ENCODE measurements at places on chromosomes 13 and 19.
A peak's percentile ranks its signal among the peaks of the same experiment; 100 is the strongest.

GRCh38 chr13:106036870-106037269 is 498.6 kb downstream of the EFNB2 start:
- DNase-seq: no peak

GRCh38 chr13:56718791-56719190 is 421.9 kb upstream of the PRR20A start:
- peak; percentile 51 for DNase-seq

GRCh38 chr19:7980168-7980567 is 25.3 kb downstream of the ELAVL1 start:
- DNase-seq: no peak

GRCh38 chr19:41529484-41530183 is 46.3 kb upstream of the CEACAM21 start:
- DNase-seq: no peak

DNA sequence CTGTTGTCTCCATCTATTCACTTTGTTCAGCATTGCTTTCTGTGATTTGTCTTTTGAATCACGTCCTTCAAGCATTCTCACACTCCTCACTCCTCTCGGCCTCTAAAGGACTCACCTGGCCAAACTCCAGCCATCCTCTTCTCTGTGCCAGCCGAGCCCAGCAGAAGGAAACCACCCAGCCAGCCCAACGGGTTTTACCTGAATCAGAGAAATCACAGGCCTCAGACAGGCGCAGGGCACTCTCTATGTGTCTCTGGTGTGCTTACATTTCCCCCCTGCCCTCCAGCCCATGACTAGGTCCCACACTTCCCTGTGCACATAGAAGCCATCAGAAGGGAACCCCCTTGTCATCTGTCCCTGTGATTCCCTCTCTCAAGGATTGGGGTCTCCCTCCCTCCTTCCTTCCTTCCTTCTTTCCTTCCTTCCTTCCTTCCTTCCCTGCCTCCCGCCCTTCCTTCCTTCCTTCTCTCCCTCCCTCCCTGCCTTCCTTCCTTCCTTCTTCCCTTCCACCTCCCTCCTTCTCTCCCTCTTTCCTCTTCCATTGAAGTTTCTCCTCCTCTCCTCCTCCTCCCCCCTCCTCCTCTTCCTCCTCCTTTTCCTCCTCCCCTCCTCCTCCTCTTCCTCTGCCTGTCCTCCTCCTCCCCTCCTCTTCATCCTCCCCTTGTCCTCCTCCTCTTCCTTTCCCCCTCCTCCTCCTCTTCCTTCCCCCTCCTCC is 8.8 kb upstream of the ZNF541 start:
- peak; percentile 72 for DNase-seq

DNA sequence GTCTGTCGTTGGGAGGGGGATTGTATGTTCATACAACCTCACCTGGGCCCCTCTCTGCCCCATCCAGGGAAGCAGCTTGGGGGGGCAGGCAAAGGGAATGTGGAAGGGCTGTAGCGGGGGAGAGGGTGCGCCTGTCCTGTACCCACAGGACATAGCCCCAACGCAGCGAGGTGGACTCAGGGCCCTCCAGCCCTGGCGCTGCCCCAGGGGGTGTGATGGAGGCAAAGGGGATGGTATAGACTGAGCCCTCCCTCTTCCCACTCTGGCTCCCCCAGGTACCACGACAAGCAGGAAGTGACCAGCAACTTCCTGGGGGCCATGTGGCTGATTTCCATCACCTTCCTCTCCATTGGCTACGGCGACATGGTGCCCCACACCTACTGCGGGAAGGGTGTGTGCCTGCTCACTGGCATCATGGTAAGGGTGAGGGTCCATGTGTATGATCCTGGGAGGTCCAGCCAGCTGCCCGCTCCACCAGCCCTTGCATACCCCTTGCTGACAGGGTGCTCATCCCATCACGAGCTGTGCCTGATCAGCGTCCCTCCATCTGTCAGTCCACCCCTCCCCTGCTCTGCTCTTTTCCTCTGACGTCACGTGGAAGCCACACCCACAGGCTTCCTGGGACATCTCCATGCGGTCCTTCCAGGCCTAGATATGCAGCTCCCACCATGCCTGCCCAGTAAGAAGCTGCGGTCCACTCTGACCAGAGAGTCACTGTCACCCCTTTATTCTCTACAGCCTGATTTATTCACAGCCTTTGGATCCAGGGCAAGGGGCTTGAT is 18.3 kb downstream of the KCNN1 start:
- DNase-seq: no peak

- DNase-seq: no peak
Observed at GRCh38 chr19:8657869-8658268, 27.4 kb downstream of the NFILZ start.

DNA sequence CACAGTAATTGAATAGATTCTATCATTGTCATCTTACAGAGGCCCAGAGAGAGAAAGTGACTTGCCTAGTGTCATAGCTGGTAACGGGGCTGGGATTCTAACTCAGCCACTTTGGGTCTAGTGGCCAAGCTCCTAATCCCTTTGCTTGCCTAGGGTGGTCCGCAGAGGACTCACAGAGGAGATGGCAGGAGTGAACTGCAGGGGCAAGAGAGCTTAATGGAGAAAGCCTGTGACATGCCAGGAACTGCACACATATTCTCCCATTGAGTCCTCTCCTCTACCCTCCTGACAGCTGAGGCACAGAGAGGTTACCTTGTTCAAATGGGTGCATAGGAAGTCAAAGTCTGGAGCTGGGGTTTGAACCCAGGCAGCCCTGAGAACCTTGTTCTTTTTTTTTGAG is 2.7 kb downstream of the LSR start:
- no peak for DNase-seq

- DNase-seq: peak; percentile 44
Observed at GRCh38 chr13:44818428-44818827, 170.8 kb downstream of the NUFIP1 start.

DNA sequence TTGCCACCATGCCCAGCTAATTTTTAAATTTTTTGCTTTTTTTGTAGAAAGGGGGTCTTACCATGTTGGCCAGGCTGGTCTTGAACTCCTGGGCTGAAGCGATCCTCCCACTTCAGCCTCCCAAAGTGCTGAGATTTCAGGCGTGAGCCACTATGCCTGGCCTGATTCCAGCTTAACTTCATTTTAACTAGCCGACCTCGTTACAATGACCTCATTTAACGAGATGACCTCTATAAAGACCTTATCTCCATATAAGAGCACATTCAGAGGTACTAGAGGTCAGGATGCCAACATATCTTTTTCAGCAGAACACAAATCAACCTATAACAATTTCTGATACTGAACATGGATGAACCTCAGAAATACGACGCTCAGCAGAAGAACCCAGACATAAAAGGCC is 10.6 kb downstream of the KCNN1 start:
- DNase-seq: no peak

DNA sequence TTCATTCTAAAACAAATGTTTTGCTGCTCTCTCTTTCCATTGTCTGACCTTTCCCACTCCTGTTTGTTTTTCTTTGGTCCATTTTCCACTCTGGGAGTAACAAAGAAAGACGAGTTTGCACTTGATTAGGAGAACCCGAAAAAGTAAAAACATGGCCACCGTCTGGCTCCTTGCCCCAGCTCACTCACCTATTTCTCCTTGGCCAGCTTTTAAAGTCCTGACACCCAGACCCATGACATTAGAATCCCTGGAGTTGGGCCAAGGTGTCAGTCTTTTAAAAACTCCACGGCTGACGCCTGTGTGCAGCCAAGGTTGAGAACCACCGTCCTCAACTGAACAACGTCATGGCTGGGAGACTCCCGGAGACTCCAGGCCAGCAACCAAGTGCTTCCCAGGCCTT is 63.6 kb upstream of the FLT1 start:
- no peak for DNase-seq

GRCh38 chr13:20923272-20923671 is 20.7 kb upstream of the XPO4 start:
- DNase-seq: no peak

GRCh38 chr13:52652980-52653303 is 306 bp downstream of the SUGT1 start:
- no peak for DNase-seq

DNA sequence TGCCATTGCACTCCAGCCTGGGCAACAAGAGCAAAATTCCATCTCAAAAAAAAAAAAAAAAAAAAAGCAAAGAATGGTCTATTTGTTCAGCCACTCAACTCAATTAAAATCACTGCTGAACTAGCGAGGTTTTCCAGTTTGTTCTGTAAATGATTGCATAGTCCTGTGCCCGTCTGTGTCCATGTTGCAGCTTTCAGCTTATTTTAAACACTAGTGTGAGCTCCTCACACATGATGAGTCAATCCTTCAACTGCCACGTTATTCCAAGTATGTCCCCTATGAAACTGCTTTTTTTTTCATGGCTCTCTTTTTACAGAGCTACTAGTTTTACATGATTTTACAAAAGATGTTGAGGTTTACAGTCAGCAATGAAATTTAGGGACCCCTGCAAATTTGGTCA is 12.2 kb downstream of the SUGP2 start:
- DNase-seq: peak; percentile 5

GRCh38 chr13:28356561-28357021 is 138.3 kb downstream of the FLT1 start:
- no peak for DNase-seq

GRCh38 chr13:97567510-97568243 is 133.7 kb downstream of the RAP2A start:
- peak; percentile 90 for DNase-seq

GRCh38 chr13:73189362-73189761 is 130.6 kb downstream of the KLF5 start:
- peak; percentile 62 for DNase-seq

DNA sequence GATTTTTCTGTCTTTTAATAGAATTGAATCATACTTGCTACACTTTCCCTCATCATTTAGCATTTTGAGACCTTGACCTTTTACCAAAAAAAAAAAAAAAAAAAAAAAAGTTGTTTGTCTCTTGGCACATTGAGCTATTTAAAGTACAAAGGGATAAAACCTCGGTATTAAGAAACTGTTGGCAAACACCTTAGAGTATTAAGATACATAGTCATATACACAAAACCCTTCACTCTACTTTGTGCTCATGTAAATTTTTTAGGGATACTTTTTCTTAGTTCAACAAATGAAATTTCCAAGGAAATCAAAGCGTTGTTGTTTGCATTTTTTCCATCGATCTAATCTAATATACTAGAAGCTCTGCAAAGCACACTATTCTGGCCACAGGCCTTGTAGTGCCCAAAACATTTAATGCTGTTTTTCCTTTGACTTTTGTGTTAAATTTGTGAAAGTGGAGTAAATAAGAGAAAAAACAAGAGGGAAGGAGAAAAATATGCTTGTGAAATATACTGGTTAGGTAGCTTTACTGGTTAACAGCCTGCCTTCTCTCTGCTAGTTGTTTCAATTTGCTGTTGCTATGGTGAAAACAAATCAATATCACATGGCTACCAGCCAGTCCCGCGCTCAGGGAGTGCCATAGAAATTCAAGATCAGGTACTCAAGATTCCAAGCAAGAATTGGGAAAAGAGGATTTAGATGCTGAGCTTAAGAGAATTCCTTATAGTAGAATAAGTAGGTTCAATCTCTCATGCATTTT is 2.6 kb downstream of the MBNL2 start:
- DNase-seq: peak; percentile 74

DNA sequence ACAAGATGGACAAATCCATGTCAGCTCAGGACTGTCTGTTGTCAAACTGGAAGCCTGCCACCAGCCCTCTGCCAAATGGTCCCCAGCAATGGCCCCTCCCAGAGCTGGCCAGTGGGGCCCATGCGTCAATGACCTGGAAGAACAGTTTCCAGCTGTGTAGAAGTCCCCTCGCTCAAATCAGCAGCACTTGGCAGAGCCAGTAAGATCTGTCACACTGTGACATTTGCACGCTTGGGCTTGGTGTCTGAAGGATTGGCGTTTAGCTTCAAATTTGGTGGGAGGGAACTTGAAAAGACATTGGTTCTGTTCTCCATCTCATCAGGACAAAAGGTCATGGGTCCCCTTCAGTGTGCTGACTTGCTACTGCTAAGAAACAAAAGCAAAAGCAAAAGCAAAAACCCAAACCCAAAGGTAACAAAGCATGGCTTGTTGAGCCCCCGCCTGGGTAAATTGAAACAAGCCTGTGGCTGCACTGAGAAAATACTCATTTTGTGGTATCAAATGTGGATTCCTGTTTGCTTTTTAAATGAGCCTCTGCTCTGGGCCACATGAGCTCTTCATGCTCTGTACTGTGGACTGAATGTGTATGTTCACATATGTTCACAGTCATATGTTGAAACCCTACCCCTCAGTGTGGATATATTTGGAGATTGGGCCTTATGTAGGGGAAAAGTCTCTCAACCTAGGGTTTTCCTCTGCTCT is 253.6 kb upstream of the MAB21L1 start:
- no peak for DNase-seq
